ENCODE measurements at places on chromosomes 1 and 21.

GRCh38 chr1:20233866-20234265, 47.5 kb upstream of the PLA2G2C start:
- DNase-seq, result no peak

DNA sequence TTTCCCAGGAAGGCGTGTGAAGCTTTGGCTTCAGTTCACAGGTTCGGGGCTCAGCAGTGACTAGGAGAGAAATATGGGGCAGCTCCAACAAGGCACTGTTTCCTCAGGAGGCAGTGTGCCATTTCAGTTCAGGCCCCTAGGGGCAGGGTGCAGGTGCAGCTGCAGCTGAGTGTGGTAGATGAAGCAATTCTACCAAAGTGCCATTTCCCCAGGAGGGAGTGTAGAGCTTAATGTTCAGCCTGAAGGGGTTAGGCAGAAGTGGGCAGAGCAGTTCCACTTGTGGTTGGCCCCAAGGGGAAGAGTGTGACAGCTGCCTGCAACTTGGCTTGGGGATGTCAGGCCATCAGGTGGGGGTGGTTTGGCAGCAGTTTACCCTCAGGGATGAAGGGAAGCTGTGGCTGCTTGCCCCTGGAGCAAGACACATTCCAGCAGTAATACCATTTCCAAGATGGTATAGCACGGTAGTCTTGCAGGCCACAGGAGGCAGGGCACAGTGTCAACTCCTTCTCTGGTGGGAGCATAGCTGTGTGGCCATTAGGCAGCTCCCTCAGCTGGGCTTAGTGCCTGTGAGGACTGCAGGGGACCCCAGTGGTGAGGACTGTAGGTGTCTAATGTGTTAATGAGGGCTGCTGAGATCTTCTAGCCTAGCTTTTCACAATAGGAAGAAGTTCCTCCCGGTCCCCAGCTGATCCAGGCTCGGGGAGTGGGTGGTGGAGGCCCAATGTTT, 34.7 kb downstream of the RGSL1 start:
- no peak for DNase-seq

DNA sequence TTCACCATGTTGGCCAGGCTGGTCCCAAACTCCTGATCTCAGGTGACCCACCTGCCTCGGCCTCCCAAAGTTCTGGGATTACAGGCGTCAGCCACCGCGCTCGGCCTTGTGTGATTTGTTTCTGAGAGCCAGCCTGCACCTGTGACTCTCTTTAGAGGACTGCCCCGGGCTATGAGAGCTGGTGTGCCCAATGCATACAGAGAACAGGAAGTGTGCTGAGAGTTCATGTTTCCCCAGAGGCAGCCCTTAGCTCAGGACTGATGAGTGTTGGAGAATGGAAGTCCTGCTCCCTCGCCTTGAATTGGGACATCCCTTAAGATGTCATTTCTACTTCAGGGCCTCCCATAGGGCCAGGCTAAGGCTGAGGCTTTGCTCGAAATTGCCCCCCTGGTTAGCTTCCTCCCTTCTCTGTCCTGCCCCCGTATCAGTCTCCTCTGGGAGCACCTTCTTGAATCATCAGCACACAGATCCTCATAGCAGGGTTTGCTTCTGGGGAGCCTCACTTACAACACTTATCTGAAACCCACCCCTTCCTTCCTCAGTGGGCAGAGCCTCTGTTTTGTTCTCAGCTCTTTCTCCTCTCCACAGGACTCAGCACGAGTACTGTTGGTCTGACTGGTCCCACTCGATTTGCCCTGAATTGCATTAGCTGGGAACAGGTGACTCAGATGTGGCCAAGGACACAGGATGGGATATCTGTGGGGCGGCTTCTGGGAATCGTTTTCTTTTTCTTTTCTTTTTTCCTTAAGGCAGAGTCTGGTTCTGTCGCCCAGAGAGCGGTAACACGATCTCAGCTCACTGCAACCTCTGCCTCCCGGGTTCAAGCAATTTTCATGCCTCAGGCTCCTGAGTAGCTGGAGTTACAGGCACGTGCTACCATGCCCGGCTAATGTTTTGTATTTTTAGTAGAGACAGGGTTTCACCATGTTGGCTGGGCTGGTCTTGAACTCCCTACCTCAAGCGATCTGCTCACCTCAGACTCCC, 80.1 kb downstream of the UBIAD1 start:
- no peak for DNase-seq

GRCh38 chr1:31987135-31987619, 26.5 kb upstream of the KHDRBS1 start:
- DNase-seq, result no peak

- DNase-seq, result no peak
These were observed 6.5 kb upstream of the CLDN19 start for GRCh38 chr1:42746436-42747105.

- peak; percentile 34 for DNase-seq
These were observed 5.7 kb upstream of the OLIG2 start for GRCh38 chr21:33019885-33020557.

DNA sequence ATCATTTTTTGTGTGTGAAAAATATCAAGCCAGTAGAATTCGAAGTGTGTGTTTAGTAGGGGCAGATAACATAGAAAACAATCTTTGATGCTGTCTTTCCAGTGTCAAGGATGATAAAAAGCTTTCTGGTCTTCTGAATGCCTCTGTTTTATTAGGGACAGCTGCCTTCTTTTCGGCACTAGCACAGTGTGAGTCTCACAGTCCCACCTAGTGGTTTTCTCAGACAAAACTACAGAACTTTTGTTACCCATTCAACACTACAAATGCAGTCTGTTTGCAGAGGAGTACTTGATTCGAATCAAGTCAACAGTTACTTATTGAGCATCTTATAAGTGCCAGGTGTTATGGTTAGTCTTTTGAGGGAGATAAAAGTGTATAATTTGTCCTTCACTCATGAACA, 30.6 kb upstream of the MCOLN3 start:
- peak; percentile 14 for DNase-seq

- DNase-seq, result no peak
These were observed 249.2 kb downstream of the MATN1 start for GRCh38 chr1:30473922-30474817.

- DNase-seq, result no peak
These were observed 32.4 kb upstream of the ECE1 start for GRCh38 chr1:21322681-21323016.

DNA sequence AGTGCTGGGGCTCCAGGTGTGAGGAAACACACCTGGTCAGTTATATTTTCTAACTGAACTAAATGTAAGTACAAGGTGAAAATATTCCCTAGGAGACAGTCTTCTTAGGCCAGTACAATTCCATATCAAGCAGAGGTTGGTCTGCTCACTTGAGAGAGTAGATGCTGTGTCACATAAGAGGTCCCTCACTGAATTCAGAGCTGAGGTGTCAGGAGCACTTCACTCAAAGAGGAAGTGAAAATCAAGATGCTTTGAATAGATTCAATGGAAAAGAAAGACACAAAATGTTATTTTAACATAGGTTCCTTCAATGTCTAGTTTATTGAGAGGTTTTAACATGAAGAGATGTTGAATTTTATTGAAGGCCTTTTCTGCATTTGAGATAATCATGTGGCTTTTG, 4.3 kb upstream of the FCRL3 start:
- no peak for DNase-seq

DNA sequence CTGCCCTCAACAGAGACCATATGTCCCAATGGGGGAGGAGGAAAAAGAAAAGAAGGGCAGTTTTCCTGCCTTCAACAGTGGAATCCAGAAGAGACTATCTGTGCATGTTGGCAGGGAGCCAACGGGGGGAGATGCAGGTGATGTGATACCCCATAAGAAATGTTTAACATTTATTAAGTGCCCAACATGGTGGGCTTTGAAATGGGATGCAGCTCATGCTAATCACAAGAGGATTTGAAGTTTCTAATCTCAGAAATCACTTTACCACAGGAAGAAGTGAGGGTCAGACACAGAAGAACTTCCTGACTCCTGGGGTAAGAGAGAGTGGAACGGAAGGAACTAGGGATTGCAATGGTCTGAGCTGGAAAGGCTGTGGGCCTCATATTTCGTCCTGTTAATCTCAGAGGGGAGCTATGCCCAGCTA, 16.2 kb downstream of the CSRP1 start:
- no peak for DNase-seq

DNA sequence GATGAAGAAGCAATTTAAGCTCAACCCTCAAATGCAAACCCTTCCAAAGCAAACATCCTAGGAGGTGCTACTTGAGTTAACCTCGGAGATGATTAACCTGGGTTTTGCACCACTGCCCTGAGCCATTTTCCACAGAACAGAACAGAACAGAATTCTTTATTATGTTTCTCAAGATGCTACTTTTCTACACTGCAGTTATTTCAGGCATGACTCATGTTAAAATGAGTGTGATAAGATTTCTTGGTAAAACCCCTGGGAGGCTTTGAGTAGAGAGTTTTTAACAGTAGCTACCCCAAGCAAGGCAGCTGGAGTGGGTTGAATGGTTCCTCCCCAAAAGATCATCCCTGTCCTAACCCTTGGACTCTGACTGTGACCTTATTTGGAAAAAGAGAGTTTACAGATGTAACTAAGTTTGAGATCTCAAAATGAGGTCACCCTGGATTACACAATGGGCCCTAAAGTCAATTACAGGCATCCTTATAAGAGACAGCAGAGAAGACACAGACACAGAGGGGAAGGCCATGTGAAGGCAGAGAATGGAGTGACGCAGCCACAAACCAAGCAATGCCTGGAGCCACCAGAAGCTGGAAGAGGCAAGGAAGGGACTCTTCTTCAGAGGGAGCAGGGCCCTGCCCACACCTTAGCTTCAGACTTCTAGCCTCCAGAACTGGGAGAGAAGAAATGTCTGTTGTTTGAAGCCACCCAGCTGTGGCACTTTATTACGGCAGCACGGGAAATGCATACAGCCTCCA, 153.4 kb downstream of the ETS2 start:
- DNase-seq, result no peak

DNA sequence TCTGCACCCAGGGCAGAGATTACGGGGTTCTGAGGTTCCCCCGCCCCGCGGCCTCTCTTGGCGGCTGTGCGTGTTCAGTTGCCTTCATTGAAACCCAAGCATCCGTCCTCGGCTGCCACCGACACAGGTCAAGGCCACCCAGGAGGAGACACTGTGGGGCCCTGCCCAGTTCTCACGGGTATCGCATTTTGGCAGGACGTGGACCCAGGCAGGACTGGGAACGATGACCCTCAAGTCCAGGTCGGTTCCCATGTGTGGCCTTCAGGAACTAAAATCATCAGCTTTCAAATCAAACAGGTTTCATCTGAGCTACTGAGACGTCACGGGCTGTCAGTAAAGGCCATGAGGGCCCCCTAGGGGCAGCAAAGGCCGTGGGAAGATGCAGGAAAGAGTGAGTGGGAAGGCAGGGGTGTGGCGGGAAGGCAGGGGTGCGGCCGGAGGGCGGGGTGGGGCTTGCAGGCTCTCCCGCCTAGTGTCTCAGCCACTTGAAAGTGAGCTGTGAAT, 7.0 kb upstream of the C1orf174 start:
- no peak for DNase-seq

- DNase-seq, result peak; percentile 99
These were observed at the start of gene CEP85 for GRCh38 chr1:26233903-26234643. TSS of gene CEP85 (plus strand) at chr1:26234200. CDS start at chr1:26239784, 5,584 bp downstream.

GRCh38 chr1:206794294-206794908, 22.1 kb upstream of the IL10 start:
- no peak for DNase-seq

GRCh38 chr1:203769505-203770343, 4.7 kb downstream of the LAX1 start:
- no peak for DNase-seq

DNA sequence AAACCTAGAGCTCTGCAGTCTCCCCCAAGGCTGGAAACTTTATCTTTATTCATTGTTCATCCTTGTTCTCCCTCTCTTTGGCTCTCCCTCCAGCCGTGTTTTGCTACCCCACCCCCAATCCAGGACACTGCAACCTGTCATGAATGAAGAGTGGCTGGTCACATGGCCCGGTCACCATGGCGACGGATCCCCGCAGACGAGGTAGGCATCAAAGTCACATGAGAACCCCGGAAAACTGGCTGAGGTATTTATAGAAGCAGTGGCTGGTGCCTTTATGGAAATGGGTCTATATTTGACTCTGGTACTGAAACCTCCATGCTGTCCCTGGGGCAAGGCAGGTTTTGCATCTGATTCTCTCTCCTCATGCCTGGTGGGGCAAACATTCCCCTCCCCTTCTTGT, 13.4 kb upstream of the SLC6A17 start:
- DNase-seq, result no peak

DNA sequence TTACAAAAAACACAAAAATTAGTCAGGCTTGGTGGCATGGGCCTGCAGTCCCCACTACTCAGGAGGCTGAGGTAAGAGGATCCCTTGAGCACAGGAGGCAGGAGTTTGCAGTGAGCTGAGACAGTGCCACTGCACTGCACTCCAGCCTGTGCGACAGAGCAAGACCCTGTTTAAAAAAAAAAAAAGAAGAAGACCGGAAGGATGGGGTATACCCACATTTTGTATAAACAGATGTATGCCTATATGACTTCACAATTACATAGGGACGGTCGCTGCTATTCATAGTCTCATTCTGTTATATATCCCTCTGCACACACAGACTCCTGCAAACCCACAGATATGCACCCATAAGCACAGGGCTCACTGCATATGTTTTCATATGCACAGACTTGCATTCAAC, 12.7 kb downstream of the LCK start:
- no peak for DNase-seq

DNA sequence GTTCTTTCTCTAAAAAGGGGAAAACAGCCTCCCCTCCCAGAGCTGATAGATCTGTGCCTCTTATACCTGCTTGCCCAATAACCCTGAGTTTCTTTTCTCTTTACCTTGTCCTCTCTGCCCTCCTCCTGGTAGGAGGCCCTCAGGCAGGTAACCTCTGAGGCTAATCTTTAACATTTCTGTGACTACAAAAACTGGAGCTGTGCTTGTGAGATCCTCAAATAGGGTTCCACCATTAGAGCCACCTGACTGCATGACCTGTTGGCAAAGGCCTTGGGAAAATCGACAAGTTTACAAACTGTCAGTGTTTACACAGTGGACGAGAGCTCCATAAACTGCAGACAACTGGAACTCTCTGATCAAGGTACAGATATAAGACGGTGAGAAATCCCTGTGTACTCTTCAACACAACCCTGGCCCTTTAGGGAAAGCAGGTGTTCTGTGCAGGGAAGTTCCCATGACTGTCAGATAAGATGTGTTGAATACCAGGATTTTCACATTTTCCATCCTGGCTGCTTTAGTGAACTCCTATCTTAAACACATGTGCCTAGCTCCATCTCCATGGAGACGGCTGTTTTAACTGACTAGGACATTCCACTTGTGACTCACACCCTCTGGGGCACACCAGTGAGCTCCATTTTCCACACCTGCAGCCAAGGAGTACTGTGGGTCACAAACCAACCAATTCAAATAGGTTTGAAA, 38.3 kb downstream of the ECE1 start:
- DNase-seq, result no peak

DNA sequence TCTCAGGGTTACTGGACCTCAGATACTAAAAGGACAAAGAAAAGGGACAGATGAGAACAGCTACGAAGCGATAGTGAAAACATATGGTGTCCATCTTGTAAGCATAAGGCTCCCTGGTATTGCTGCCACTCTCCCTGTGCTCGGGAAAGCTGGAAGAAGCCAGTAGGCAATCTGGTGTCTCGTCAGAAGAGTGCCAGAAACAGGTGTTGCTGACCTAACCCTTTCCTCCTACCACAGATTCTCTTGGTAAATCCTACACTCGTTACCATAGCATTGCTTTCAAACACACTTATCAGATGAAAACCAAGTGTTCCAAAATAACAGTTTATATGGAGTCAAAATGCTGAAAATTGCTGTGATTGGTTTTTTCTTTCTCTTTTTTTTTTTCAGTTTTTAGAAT, 146.3 kb downstream of the NRIP1 start:
- DNase-seq, result no peak

GRCh38 chr1:92538048-92538412, 51.3 kb upstream of the GFI1 start:
- peak; percentile 62 for DNase-seq

GRCh38 chr1:88708011-88708410, 23.9 kb downstream of the PKN2 start:
- DNase-seq, result no peak

GRCh38 chr1:209569455-209570207, 13.9 kb upstream of the CAMK1G start:
- peak; percentile 66 for DNase-seq

Data from CD4-positive, alpha-beta T cell (primary cell).